ENCODE measurements at places on chromosomes 2 and 18. TPM values are rescaled to one million over a fixed set of nuclear protein-coding genes. Genes with fewer than 3 reads are reported as not detected.

TBC1D8 gene
- 19.9 TPM for polyA plus RNA-seq

MC2R gene
- polyA plus RNA-seq = not detected

CD8B gene
- not detected for polyA plus RNA-seq

ANKRD29 gene
- 14.4 TPM for polyA plus RNA-seq

EMX1 gene
- 0.10 TPM for polyA plus RNA-seq

ANTXR1 gene
- 1.7 TPM for polyA plus RNA-seq

G6PC2 gene
- polyA plus RNA-seq = 42.9 TPM

ELOA2 gene
- polyA plus RNA-seq = not detected

SMYD1 gene
- polyA plus RNA-seq = 0.06 TPM

MPP4 gene
- polyA plus RNA-seq = 0.15 TPM

KCNG2 gene
- polyA plus RNA-seq = 0.45 TPM

ADNP2 gene
- polyA plus RNA-seq = 8.9 TPM

ST8SIA3 gene
- polyA plus RNA-seq = 0.41 TPM

KCNK3 gene
- 2.8 TPM for polyA plus RNA-seq

ACKR3 gene
- polyA plus RNA-seq = 36.0 TPM

MFF gene
- 54.9 TPM for polyA plus RNA-seq

LONRF2 gene
- polyA plus RNA-seq = 1.7 TPM

TEKT4 gene
- not detected for polyA plus RNA-seq

DHRS9 gene
- 0.16 TPM for polyA plus RNA-seq

DSG1 gene
- polyA plus RNA-seq = not detected

PUM2 gene
- 24.5 TPM for polyA plus RNA-seq

CRYBA2 gene
- polyA plus RNA-seq = not detected

DNAH7 gene
- not detected for polyA plus RNA-seq

ANKRD62 gene
- 0.03 TPM for polyA plus RNA-seq

MDH1B gene
- 0.30 TPM for polyA plus RNA-seq

NXPH2 gene
- not detected for polyA plus RNA-seq

VWA3B gene
- 0.29 TPM for polyA plus RNA-seq

SFT2D3 gene
- polyA plus RNA-seq = 3.6 TPM

EHD3 gene
- polyA plus RNA-seq = 0.68 TPM

GTF3C2 gene
- 23.9 TPM for polyA plus RNA-seq

MTX2 gene
- polyA plus RNA-seq = 26.1 TPM

SRD5A2 gene
- not detected for polyA plus RNA-seq

EGR4 gene
- not detected for polyA plus RNA-seq

SLC9A4 gene
- polyA plus RNA-seq = 0.01 TPM

CSRNP3 gene
- polyA plus RNA-seq = 0.45 TPM

FBXO15 gene
- polyA plus RNA-seq = 0.83 TPM

MYOM1 gene
- polyA plus RNA-seq = 4.8 TPM

GPR55 gene
- polyA plus RNA-seq = 0.18 TPM

SCYGR7 gene
- not detected for polyA plus RNA-seq

SLC19A3 gene
- polyA plus RNA-seq = 76.7 TPM

BOK gene
- polyA plus RNA-seq = 28.1 TPM

EML6 gene
- 0.22 TPM for polyA plus RNA-seq

C1QL2 gene
- 0.05 TPM for polyA plus RNA-seq

AQP12B gene
- not detected for polyA plus RNA-seq
